ENCODE measurements at places on chromosomes 1 and 21. TPM values are rescaled to one million over a fixed set of nuclear protein-coding genes. Genes with fewer than 3 reads are reported as not detected.

DNA sequence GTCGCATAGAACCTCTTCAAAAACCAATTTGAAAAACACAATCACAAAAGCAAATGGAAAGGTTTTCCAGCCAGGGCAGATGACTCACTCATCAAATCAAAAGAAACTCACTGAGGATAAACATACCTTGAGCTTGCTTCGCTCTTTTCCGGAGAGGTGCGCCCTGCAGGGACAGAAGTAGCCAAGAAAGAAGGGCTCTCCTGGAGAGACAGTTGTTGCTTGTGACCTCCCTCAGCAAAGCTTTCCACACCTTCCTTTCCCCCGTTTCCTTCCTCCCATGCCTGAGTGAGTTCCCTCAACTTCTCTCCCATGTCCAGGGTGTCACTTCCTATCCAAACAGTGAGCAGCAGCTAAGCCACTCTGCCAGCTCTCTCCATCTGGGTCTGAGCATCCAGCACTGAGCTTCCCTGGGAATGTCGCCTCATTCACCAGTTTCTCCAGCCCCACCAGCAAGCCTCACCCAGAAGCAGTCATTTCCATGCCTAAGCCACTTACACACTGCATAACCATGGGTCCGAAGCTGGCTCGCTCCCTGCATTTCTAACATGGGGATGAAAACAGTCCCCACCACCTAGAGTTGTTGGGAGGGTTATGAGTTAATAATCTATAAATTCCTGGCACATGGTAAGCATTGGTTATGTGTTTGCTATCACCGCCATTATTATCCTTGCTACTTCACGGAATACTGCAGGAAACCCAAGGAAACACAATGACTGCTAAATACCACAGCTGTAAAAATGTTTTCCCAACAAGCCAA is 75.0 kb downstream of the PTPN14 start:
- DNase-seq: no peak

DNA sequence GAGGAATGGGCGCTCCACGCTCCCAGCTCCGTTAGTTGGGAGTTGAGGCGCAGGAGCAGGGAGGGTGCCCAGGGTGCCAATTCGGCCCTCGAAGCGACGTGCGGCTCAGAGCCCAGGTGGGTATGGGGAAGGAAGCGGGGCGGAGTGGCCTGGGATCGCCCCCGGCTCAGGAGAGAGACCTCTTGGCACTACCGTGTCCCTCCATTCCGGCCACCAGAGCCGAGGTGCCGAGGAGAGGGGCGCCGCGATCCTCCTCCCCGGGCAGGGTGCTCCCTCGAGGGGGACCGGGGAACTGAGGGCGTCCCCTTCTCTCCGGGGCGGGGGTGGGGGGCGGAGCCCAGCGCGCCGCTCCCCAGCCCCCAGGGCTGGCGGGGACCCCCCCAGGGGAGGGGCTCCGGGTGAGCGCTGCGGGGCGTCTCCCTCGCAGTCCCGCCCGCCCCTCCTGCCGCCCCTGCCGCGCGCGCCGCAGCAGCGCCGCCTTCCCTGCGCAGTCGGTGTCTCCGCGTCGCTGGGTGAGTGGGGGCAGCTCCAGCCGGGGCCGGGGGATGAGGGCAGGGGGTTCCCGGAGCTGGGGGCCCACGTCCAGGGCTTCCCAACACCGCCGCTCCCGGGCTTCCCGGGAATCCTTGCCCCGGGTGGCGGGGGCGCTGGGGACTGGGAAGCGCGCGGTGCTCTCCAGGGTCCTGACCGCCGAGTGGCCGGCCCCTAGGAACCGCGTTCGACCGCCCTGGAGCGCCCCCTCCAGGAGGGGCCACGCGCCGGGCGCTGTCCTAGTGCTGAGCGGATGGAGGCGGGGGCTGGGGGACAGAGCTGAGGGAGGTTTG is at the start of gene HPCA:
Gene HPCA, plus strand, starts transcription at position 488 of the 824 bp plus-strand sequence. CDS start 2,408 bp downstream, outside the sequence.
- DNase-seq: no peak

DNA sequence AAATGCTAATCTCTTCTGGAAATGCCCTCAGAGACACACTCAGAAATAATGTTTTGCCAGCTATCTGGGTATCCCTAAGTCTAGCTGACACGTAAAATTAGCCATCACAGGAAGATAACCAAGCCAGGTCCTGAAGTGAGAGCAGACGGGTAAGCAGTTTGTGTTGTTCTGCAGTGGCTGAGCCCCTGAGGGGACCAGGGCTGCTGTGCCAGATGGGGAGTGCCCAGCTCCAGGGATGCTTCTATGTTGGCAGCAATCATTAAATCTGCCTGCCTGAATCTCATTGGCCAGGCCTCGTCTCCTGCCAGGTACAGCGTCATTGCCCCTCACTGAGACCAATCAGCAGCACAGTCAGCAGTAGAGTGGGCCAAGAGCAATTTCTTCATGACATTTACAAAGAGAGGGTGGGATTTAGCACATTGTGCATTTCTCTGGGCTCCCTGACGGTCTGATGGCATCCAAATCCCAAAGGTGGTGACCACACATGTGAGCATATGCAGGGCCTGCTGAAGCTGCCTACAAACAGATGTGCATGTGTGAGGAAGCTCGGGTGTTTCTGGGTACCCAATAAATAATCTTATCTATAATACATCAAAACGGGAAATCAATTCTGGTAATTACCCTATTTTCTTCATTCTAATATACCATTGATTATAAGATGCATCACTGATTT is 58.7 kb upstream of the LRRN2 start:
- no peak for DNase-seq

GRCh38 chr1:176939993-176940392 is 224.5 kb downstream of the ASTN1 start:
- DNase-seq: no peak

DNA sequence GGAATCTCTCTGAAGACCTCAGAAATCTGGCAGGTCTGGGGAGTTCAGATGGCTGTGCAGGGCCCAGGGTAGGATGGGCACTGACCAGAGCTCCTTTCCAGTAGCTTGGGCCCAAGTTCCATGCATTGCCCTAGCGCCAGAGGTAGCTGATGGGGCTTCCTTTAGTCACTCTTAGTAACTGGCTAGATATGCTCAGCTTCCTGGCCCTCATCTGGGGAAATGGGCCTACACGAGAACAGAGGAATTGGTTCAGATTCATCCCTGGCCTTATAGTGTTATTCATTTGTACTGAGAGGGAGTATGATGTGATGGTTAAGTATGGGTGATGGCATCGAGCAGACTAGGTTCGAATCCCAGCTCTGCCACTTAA is 15.5 kb upstream of the PSMB2 start:
- DNase-seq: no peak

- DNase-seq: no peak
Observed at GRCh38 chr21:23725576-23725975, 1881.7 kb downstream of the MRPL39 start.

The OR2L5 gene
- not detected for polyA plus RNA-seq

The TSTD1 gene
- 128 TPM for polyA plus RNA-seq

Data from keratinocyte (primary cell).